Stimulated activated CD8-positive, alpha-beta memory T cell treated with anti-CD3 and anti-CD28 coated beads, Interleukin-7, amount 100 ng/mL, for 4 hours (primary cell): ENCODE measurements at places on chromosomes 4 and X.
A peak's percentile ranks its signal among the peaks of the same experiment; 100 is the strongest.

- DNase-seq, result no peak
These were observed 2.8 kb upstream of the RUFY3 start for GRCh38 chr4:70718811-70719604.

GRCh38 chr4:67134616-67135015, 410.7 kb downstream of the CENPC start:
- DNase-seq, result no peak

GRCh38 chr4:2832309-2832980, 11.2 kb upstream of the ADD1 start:
- DNase-seq, result no peak

- no peak for DNase-seq
These were observed 215.9 kb upstream of the AADAT start for GRCh38 chr4:170305627-170306026.

- peak; percentile 5 for DNase-seq
These were observed 808 bp downstream of the PRDM5 start for GRCh38 chr4:120921456-120922380.

DNA sequence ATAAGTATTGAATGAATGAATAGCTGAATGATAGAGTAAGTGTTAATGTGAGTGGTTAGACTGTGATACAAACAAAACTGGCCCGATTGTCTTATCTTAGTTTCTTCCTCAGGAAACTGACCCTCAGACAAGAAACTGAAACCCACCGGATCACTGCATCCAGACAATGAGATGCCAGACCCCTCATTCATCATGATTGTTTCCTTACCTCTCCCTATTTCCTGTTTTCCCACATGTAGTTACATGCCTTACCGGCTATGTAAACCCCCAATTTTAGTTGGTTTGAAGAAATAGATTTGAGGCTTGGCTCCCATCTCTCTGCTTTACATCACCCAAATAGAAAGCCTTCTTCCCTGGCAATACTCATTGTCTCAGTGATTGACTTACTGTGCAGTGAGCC, 218.9 kb upstream of the PPP1R2C start:
- no peak for DNase-seq

DNA sequence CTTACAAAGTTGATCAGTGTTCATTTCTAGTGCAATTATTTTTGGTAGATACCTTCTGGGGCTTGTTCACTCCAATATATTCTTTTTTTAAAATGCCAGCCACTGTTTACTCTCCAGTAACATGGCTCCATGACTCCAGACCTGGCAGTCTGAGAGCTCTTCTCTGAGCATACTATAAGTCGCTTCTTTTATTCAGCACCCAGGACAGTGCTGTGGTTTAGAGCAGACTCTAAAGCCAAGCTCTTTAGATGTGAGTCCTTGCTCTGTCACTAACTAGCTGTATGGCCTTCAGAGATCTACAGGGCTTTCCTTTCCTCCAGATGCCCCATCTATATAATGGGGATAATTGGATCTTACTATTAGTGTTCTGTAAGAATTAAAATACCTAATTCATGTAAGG, 200.2 kb upstream of the FAM241A start:
- DNase-seq, result no peak

GRCh38 chr4:128582427-128582870, 227.1 kb upstream of the JADE1 start:
- DNase-seq, result no peak

DNA sequence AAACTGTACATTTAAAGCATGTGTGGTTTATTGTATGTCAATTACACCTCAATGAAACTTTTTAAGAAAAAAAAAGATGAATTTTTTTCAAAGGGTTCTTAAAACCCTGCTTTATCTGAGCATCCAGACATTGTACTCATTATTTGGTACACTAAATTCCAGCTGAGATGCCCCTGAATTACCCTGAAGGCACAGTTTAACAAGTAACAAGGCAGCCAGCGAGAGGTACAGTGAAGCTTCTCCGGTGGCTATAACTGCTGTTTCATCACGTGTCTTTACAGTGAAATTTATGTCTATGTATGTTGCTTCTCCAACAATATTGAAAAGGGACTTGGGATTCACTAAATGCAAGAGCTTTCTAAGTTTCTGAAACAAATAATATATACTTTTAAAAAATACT, 15.8 kb downstream of the SLC7A11 start:
- no peak for DNase-seq

- no peak for DNase-seq
These were observed 87.2 kb downstream of the AREG start for GRCh38 chr4:74531963-74532794.

DNA sequence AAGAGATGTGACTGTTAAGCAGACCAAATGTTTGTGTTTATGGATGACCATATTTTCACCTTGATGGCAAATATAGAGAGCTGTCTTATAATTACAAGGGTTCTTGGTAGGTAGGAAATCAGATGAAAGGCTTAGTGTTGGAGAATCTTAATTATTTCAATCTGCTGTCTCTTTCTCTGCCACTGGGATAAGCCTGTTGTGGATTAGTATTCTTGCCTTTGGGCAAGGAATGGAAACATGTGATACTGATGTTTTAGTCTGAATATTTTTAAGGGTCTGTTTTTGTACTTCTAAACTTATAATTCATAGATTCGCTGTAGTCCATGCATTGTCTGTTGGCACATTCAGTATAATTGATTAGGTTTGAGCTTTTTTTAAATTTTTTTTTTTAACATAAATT, 23.7 kb upstream of the NUDT6 start:
- no peak for DNase-seq

GRCh38 chr4:8556341-8557150, 23.6 kb upstream of the GPR78 start:
- no peak for DNase-seq

GRCh38 chr4:52853351-52853750, 8.8 kb upstream of the RASL11B start:
- no peak for DNase-seq

- DNase-seq, result no peak
These were observed 7.4 kb downstream of the ZNF81 start for GRCh38 chrX:47844117-47844516.

GRCh38 chr4:140863197-140863596, 107.0 kb upstream of the TBC1D9 start:
- no peak for DNase-seq

GRCh38 chrX:65667503-65668376, at the start of gene MSN:
Gene MSN (plus strand): TSS chrX:65667654. CDS start chrX:65667842, 188 bp downstream.
- peak; percentile 76 for DNase-seq

DNA sequence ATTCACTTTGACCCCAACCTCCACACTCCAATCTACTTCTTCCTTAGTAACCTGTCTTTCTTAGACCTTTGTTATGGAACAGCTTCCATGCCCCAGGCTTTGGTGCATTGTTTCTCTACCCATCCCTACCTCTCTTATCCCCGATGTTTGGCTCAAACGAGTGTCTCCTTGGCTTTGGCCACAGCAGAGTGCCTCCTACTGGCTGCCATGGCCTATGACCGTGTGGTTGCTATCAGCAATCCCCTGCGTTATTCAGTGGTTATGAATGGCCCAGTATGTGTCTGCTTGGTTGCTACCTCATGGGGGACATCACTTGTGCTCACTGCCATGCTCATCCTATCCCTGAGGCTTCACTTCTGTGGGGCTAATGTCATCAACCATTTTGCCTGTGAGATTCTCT, 344 bp downstream of the OR13H1 start:
- no peak for DNase-seq

GRCh38 chr4:47525154-47525819, 40.2 kb downstream of the ATP10D start:
- no peak for DNase-seq
